ENCODE measurements at places on chromosomes 7 and 10.

DNA sequence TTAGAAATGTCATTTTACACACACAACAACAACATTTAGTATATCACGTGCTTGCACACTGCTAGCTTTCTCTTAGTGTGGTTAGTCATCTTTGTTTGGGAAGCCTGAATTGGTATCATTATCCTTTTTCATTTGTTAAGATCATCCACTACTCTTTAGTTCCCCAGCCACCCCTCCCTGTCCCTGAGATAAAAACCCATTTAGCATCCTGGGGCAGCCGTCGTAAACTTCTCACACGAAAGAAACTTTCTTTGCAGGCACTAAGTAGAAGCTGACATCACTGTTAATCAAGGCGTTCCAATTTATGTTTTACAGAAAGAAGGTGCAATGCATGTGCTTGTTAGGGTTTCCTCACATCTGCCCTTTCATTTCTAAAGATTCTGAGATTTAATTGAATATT lies 475.1 kb upstream of the FZD8 start:
- DNase-seq: no peak

DNA sequence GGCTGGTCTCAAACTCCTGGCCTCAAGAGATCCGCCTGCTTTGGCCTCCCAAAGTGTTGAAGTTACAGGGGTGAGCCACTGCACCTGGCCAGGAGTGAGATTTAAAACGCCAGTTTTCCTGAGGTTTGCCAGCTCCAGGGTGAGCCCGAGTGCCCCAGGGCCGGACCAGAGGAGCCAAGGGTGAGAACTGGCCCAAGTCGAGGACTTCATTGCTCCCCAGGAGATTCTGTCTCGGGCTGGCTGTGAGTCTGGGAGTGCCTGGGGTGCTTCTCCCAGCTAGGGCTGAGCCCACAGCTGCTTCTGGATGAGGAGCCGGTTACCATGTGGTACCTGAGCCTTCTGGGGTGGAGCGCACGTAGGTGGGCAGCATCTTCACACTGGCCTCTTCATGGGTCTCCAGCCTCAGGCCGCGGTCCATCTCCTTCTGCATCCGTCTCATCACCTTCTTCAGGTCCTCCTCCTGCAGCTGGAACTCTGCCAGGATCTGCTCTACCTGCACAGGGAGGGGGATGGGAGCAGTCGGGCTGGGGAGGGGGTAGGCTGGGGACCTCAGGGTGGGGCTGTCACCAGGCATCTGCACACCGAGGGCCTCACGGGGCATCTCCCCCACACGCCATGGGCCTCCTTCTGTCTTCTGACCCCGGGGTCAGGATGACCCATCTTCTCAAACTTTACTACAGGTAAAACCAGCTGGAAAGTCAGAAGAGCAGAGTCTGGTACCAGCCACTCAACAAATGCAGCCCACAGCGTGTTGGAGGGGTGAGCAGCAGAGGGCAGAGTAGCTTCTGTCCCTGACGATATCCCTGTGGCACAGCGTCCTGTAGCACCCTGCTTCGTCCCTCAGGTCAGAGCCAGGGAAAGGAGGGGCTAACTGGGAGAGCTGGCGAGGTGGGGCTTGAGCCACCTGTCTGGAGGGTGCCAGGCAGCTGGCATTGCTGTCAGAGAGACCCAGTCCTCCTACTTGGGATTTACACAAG lies 12.1 kb upstream of the MYL7 start:
- no peak for DNase-seq

DNA sequence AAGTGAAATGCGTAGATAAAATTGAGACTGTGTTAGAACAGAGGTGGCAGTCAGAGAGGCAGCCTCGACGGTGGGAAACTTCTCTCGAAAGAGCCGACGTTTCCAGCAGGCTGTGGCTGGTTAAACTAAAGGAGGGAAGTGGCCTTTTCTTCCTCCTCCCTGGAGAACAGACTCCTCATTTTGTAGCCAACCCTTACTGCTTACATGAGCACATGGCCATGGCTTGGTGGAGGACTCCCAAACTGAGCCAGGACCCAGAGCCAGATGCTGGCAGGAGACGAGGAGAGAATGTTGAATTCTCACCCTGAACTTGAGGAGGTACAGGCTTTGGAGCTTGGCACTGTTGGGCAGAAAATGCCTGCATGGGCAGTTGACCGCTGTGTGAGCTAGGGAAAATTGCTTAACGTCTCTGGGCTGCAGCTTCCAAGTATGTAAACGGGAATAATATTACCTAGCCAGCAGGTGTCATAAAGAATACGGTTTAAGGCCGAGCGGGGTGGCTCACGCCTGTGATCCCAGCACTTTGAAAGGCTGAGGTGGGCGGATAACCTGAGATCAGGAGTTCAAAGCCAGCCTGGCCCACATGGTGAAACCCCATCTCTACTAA lies 24.5 kb downstream of the MMD2 start:
- no peak for DNase-seq

DNA sequence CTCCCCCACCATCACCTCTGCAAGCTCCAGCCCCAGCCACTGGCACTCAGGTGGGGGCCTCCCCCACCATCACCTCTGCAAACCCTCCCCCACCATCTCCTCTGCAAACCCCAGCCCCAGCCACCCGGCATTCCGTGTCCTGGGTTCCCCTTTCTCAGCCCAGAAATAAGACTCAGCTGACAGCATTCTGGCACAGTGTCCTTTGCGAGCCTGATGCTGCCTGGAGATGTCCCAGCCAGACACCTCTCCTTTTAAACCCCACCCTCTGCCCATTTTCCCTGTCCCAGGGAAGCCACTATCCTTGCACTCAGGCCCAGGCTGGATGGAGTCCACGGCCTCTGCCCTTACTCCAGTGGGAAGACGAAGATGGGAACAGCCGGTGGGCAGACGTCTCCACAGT lies 49.8 kb downstream of the ELFN1 start:
- no peak for DNase-seq

- DNase-seq: no peak
Observed at GRCh38 chr10:95341716-95342130, 50.9 kb upstream of the PDLIM1 start.

- DNase-seq: no peak
Observed at GRCh38 chr10:44301781-44302355, 83.0 kb downstream of the CXCL12 start.

DNA sequence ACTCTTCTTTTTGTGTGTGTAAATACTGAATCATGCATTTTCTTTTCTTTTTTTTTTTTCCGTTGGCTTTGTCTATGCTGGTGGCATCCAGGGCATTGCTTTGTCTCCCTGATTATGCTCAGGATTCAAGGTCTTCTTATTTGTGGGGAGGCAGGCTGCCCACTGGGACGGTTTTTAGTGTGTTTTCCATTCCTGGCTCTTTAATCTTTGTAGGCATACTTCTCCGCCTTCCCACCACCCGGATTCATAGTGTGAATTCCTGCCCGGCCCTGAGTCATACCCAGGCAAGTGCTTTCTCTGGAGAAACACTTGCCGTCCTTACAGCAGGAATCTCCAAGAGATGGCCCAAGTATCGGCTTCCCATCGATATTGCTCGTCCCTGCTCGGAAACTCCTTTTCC lies 5.2 kb downstream of the ZNF655 start:
- no peak for DNase-seq

- DNase-seq: no peak
Observed at GRCh38 chr7:95204618-95205017, 119.7 kb downstream of the PON1 start.

GRCh38 chr10:14459665-14460064 lies 128.9 kb upstream of the FRMD4A start:
- DNase-seq: no peak

DNA sequence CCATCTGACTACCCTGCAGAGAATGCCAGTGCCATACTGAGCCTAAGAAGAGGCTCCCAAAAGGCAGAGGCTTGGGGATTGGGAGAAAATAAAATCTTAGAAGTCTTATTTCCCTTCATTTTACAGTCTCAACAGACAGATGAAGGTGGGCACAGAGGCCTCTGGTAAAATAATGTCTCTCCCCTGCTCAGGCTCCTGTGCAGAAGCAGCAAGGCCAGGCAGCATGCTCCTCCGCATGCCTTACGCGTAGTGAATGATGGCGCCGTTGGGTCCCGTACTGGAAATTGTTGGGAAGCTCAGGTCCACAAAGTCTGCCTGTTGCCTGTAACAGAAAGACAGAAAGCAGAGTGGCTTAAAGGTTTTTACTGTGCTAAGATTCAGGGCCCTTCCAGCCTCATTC lies 45.8 kb downstream of the XPNPEP1 start:
- no peak for DNase-seq

DNA sequence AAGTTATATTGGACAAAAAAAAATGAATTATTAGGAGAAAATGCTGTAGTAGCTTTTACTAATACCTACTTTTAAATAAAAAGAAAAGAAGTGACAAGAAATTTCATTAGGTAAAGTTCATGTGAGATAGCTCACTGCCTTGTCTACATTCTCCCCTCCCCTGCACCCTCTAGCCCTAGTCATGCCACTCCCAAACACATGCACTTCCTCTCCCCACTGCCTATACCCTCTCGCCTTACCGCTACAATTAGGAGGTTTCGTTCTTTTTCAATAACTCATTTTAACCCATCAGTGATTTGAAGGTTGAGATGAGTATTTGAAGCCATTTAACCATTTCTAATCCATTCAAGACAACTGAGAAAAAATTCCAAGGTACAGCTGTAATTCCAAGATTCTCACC lies 75.3 kb downstream of the HIBADH start:
- no peak for DNase-seq

GRCh38 chr7:604001-604883 lies 84.6 kb upstream of the PDGFA start:
- DNase-seq: peak; percentile 81

DNA sequence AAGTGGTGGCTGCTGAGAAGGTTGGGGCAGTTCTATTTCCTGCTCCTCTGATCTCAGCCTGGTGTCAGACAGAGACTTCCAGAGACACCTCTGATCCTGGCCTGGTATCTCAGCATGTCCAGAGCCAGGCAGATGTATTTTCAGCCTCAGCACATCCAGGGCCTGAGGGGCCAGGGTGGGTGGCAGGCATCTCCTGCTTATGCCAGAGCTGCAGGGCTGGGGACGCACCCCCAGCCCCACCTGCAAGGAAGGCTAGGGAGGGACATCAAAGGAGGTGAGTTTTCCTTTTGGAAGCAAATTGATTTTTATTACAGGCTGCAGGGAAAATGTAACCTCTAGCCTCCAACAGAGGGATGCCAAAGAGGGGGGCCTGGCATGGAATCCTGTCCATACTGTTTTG lies 36.7 kb downstream of the CFAP46 start:
- DNase-seq: no peak

DNA sequence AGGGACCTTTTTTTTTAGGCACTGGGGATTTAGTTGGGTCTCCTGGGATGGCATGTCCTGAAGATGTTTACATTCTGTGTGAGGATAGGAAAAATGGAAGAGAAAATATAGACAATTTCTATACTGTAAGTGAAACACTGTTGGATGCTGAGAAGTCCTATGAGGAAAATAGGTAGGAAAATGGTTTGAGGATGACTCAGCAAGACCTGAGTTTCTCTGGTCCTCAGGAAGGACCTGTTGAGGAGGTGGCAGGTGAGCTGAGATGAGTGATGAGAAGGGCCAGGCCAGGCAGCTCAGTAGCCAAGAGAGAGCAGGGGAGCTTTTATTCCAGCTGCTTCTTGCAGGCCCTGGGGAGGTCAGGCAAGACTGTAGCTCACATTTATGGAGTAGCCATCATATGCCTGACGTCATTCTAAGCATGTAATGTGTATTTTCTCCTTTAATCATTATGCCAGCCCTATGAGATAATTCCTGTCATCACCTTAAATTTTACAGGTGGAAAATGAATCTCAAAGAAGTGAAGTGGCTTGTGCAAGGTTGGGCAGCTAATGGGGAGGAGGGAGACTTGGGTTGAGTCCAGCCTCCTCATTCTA lies 19.1 kb upstream of the LRRC18 start:
- DNase-seq: no peak

DNA sequence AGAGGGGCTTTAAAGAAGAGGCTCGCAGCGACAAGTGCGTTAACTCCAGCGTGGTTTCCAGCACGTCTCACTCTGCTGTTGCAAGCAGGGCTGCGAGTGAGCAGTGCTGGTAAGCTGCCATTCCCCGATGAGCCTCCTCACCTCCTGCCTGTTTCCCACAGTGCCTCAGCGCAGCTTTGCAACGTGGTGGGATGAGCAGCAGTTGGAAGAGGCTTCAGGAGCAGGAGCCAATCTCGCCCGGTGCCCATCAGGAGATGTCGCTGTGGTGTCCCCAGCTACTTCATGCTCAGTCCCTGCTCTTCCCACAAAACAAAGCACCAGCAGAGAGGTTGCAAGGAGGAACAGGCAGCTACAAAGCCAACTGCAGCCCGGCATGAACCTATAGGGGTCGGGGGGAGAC lies 2.4 kb upstream of the ADARB2 start:
- DNase-seq: no peak

Data from AML-193 (cell line).